ENCODE measurements at places on chromosomes 6 and 20.

DNA sequence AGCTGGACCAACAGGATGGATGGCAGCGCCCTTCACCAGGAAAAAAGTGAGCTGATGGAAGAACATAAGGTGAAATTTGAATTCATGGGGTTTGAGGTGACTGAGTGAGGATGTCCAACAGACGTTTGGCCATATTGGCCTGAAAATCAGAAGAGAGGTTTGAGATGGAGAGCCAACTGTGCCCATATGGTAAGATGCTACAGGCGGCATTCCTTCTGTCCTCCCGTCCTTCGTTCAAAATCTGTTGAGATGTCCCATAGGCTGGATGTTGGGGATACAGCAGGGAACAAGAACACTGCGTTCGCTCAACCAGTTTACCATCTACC is 468 bp upstream of the CMTR1 start:
- DNase-seq = no peak

GRCh38 chr20:39670988-39671387 is 708.8 kb downstream of the DHX35 start:
- DNase-seq = no peak

GRCh38 chr6:48817333-48818051 is 645.6 kb downstream of the MMUT start:
- DNase-seq = no peak

- DNase-seq = no peak
Measured at GRCh38 chr20:50294164-50295088, 103.8 kb downstream of the CEBPB start.

DNA sequence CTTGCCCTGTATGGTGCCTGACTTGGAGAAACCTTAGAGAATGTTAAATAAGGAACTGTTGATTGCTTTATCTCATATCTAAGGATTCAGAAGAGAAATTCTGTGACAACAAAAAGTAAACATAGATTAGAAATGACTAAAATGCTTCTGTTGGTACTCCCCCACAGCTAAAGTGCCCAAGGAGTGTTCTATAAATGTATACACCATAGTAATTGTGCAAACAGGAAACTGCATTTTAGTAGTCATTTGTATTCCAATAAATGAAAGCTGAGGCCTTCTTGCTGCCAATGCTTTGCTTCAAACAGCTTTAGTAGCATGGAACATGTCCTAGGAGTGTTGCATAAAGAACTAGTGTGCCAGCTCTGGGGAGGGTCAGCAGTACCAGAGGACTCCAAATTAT is 343.7 kb upstream of the IRAK1BP1 start:
- no peak for DNase-seq

DNA sequence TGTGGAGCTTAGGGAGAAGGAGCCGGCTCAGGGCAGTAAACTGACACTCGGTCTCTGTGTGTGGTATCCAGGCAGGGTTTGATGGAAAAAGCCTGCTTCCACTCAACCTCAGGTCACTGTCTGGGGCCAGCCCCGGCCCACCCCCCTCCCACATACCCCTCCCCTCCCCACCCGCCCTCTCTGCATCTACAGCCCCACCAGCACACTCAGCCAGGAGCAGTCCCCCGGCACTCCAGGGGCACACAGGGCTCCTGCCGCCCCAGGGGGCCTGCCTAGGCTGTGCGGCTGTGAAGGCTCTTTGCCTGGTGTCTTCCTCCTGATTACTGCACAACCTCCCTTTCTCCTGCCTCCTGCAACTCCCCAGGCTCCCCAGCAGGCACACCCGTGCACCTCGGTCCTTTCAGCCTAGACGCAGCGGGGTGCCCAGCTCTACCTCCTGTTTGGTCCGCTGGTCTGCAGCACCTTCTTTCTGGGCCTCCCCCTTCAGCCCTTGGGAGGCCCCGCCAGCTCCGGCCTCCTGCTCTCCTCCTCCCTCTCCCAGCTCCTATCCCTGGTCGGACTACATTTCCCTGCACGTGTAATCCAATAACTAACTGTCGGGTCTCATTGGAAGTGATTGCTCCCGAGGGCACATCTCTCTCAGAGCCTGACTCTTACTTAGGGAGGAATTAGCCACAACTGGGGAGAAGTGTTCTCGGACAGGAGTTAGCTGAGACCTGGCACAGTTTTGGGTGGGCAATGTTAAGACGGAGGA is 1.3 kb upstream of the FOXF2 start:
- DNase-seq = no peak

DNA sequence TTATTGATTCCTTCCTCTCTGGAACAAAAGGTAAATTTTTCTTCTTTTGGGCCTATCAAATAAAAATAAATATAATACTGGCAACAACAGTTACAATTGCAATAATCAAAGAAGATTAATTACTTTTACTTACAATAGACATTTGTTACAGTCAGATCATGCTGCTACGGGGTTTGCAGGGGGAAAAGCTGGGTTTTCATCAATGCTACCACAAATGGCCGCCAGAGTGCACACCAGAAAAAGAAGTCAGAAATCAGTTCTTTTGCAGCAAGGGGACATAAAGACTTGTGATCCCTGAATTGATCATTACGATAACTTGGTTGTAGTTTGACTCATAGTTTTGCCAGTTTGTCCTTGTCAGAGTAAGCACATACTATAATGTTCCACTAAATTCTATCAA is 714.5 kb upstream of the EYS start:
- no peak for DNase-seq

- DNase-seq = no peak
Measured at GRCh38 chr6:118468682-118469465, 79.2 kb upstream of the PLN start.

DNA sequence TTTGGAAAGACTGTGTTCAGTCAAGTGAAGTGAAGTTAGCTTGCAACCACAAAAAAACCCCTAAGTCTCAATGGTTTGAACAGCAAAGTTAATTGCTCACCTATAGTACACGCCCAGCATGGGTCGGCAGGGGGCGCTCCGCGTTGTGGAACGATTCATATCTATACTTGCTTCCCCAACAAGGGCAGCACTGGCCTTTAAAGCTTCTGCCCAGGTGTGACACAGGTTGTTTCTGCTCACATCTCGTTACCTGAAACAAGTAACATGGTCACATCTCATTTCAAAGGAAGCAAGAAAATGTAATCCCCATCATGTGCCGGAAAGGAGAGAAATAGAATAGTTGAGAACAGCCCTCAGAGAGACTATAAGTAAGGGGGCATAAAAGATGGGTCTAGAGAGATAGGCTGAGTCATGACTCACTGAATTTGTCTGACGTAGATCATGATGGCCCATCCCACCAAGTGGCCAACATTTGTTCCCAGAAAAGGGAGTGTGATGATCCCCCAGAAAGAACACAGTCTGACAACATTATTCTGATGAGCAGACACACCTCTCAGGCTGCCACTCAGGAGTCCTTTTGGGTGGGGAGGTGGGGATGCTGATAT is 29.0 kb downstream of the HNF4A start:
- DNase-seq = no peak

- no peak for DNase-seq
Measured at GRCh38 chr6:89689732-89690131, 51.2 kb upstream of the LYRM2 start.

- DNase-seq = peak; percentile 57
Measured at GRCh38 chr6:134750669-134751068, 199.2 kb downstream of the ALDH8A1 start.

DNA sequence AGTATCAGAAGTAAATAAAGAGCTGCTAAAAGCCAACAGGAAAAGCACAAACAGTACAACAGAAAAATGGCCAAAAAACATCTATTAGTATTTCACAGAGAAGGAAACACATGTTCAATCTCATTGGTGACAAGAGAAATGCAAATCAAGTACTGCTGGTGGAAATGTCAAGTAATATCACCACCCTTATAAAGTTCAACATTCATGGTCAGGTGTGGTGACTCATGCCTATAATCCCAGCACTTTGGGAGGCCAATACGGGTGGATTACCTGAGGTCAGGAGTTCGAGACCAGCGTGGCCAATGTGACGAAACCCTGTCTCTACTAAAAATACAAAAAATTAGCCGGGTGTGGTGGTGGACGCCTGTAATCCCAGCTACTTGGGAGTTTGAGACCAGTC is 42.8 kb downstream of the ESF1 start:
- DNase-seq = no peak

DNA sequence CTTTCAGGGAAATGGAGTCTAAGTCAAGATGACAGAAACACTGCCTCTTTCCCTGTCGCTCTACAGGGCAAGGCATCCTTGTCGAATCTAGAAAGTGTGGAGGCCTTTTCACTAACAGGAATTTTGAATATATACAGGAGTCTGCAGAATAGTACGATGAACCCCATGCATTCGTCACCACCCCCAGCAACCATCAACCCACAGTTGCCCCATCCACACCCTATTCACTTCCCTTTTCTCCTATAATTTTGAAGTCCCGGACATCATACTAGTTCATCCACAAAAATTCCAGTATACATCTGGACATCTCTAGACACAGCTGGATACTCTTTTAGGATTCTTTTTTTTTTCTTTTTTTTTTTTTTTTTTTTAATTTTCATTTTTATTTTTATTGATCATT is 80.7 kb upstream of the RIN2 start:
- DNase-seq = no peak

- no peak for DNase-seq
Measured at GRCh38 chr6:8750627-8751026, 315.3 kb upstream of the SLC35B3 start.

DNA sequence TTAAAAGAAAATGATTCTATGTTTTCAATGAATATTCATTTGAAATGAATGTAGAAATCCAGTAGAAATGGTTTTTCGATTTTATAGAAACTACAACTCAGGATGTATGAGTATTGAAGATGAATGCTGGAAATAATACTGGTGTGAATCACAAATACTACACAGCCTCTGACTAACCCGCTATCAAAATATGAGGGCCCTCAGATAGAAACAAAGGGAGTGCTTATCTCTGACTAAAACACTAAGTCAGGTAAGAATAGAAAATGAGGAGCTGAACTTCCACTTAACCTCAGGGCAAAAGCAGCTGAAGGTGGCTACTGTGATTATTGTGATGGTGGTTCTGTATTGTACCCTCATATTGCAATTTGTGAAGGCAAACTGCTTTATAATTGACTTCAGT is 220.9 kb upstream of the RNF217 start:
- no peak for DNase-seq

- DNase-seq = no peak
Measured at GRCh38 chr20:2103461-2104153, 2.0 kb downstream of the STK35 start.

- no peak for DNase-seq
Measured at GRCh38 chr6:28738396-28738765, 185.4 kb downstream of the TRIM27 start.

DNA sequence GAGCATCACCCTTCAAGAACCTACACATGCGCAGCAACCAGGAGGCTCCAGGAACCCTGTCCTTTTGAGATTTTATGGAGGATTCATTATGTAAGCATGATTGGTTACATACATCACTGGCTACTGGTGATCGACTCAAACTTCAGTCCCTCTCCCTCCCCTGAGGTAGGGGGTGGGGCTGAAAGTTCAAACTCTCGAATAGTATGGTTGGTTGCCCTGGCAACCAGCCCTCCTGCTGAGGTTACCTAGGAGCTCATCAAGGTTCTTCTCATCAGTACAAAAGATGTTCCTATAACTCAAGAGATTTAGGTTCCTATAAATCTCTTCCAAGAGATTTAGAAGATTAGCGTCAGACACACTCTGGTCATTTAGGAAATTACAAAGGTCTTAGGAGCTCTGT is 21.9 kb upstream of the ZSCAN9 start:
- no peak for DNase-seq

DNA sequence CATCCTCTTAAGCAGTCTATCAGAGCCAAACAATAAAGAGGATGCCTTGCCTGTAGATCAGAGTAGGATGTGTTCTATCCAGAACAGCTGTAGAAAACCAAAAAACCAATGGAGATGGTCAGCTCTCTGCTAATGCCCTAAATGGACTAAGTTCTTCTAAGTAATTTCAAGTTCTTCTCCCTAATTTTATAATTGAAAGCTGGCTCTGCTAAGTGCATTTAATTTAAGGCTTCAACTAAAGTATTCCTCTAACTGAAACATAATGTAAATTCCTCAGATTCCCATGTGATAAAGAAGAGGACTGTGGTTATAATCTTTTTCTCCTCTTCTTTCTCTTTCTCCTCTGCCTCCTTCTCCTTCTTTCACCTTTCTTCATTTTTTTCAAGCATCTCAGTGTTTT is 709.5 kb downstream of the KIF16B start:
- DNase-seq = no peak

DNA sequence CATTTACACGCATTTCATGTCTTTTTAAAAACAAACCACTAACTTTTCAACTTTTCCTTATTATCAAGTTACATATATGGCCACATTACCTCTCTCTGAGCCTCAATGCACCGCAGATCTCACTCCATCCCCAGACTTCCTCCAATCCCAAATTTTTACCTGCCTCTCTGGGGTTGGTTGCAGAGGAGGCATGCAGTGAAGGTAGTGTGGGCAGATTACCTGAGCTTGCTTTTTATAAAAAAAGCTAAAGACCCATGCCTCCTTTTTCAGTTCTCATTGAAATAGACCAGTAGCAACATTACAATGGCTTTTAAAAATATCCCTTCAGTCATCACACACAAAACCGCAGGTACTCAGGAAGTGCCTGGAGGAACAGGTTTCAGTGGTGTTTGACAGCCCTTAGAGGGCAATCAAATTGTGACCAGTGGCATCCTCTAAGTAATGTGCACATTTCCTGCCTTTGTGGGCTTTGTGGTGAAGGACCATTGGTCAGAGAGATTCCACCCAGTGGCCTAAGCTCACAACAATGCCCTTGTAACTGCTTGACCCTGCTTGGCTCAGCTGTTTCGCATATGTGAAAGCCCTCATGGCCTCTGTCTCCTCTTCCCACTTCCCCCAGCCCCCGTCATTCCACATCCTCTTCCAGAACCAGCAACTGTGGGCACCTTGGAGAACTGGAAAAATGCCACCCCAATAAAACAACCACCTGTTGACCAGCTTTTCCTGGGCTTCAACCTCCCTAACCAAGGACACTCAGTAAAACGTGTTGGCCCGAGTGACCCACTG is 30.2 kb upstream of the IL17A start:
- no peak for DNase-seq

- DNase-seq = no peak
Measured at GRCh38 chr6:39085129-39085797, 29.7 kb downstream of the SAYSD1 start.

GRCh38 chr6:52670502-52671409 is at the start of gene TMEM14A:
Gene TMEM14A (plus strand): TSS chr6:52671113. CDS start chr6:52677103, 5,990 bp downstream.
- peak; percentile 86 for DNase-seq

GRCh38 chr6:130559166-130559565 is 193.3 kb downstream of the TMEM200A start:
- DNase-seq = no peak

- DNase-seq = no peak
Measured at GRCh38 chr6:100657678-100658330, 193.1 kb upstream of the SIM1 start.

DNA sequence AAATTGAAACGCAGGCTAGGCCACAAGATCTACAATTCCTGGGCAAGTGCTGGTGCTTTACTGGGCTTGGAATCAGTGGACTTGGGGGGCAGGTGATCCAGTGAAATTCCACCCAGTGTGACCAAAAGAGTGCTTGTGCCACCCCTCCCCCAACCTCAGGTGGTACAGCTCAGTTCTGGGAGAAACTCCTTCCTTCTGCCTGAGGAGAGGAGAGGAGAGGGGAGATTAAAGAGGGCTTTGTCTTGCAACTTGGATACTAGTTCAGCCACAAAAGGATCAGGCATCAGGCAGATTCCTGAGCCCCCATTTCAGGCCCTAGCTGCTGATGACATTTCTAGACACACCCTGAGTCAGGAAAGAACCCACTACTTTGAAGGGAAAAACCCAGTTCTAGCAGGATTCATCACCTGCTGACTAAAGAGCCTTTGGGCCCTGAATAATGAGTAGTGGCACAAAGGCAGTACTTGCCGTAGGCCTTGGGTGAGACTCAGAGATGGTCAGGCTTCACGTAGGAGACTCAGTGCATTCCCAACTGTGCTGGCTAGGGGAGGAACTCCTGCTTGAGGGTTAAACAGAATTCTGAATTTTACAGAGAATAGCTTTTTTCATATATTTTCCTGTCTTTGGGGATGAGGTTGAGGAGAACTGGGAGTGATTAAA is 446.7 kb downstream of the BMP2 start:
- no peak for DNase-seq
